Immature natural killer cell (primary cell): ENCODE measurements at places on chromosomes 7 and 10. TPM values are rescaled to one million over a fixed set of nuclear protein-coding genes. Genes with fewer than 3 reads are reported as not detected.

POT1 gene
- polyA plus RNA-seq: 19.3 TPM

DNA sequence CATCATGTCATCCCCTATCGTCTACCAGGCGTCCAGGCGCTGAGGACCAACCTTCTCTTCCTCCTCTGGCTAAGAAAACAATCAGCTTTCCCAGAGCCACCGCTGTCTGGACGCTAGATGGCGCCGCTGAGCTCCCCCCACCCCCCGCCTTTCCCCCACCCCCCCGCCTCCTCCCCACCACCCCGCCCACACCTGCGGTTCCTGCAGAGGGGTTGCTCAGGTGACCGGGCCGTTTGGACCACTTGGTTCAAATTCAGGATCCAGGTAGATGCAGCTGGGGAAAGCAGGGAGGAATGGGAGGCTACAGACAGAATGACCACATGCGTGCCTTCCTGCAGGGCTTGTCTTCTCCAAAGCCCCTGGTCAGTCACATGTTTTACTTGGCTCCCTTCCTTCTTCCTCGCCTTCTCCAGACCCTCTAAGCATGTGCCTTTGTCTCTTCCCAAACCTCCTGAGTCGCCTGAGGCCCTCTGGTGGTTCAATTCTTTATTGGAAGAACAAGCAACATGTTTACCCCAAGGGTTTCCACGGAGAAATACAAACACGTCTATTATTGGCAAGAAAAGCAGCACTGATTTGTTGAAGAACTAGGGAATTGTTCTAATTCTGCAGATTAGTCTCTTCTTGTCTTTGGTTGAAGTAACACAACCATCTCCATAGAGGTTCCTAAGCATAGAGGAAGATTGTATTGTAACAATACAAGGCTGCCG is 24.7 kb downstream of the AOC1 start:
- H3K36me3 ChIP-seq: peaks cover 6% of the 10 kb centered on the region
- peak; percentile 13 for DNase-seq
- H3K27me3 ChIP-seq: peaks cover 11% of the 10 kb centered on the region
- H3K27ac ChIP-seq: peak overlapping the region; percentile 60
- H3K4me3 ChIP-seq: no peak overlapping the region

- H3K27ac ChIP-seq: no peak overlapping the region
- H3K27me3 ChIP-seq: peaks cover 20% of the 10 kb centered on the region
- H3K4me1 ChIP-seq: no peaks in the 10 kb centered on the region
- H3K36me3 ChIP-seq: no peaks in the 10 kb centered on the region
Measured at GRCh38 chr7:45570797-45571196, 3.4 kb upstream of the ADCY1 start.

- peaks cover 3% of the 10 kb centered on the region for H3K4me1 ChIP-seq
- no peak overlapping the region for H3K4me3 ChIP-seq
- DNase-seq: peak; percentile 42
- no peaks in the 10 kb centered on the region for H3K27me3 ChIP-seq
Measured at GRCh38 chr7:98165827-98166667, 45.2 kb upstream of the BHLHA15 start.

DNA sequence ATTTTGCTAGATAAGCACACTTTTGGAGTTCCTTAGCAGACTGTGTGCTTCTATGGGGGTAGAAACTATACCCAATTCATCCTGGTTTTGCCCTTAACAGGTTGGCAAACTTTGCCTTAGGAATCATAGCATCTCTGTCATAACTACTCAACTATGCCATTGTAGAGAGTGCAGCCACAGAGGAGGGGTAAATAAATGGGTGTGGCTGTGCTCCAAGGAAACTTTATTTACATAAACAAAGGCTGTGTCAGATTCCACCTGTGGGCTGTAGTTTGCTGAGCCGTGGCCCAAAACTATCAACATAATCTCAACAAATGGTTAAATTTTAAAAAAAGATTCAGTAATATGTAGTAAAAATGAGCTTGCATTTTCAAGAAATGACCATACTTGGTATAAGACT is 51.6 kb upstream of the LAMB1 start:
- peaks cover 8% of the 10 kb centered on the region for H3K27me3 ChIP-seq
- no peaks in the 10 kb centered on the region for H3K4me1 ChIP-seq
- H3K4me3 ChIP-seq: no peak overlapping the region
- H3K36me3 ChIP-seq: no peaks in the 10 kb centered on the region
- no peak for DNase-seq

- no peak overlapping the region for H3K27ac ChIP-seq
- no peak overlapping the region for H3K4me3 ChIP-seq
- peaks cover 3% of the 10 kb centered on the region for H3K4me1 ChIP-seq
- no peaks in the 10 kb centered on the region for H3K36me3 ChIP-seq
- peak; percentile 10 for DNase-seq
Measured at GRCh38 chr7:111089822-111090426, 1.0 kb upstream of the LRRN3 start.

DNA sequence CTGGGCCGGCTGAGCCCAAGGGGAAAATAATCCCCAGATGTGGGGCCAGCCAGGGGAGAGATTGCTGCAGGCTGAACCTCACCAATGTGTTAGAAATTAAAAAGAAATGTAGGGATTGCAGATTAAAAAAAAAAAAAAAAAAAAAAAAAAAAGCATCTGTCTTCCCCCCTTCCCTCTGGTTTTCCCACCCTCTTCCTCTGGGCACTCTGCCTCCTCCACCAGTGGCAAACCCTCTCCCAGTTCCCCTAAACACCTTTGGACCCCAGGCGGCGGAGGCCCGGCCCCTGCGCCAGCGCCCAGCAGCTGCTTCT is 7.1 kb downstream of the MNX1 start:
- no peaks in the 10 kb centered on the region for H3K36me3 ChIP-seq
- H3K4me1 ChIP-seq: peaks cover 13% of the 10 kb centered on the region
- DNase-seq: no peak
- H3K27ac ChIP-seq: no peak overlapping the region
- peaks cover 6% of the 10 kb centered on the region for H3K27me3 ChIP-seq

CCDC172 gene
- not detected for polyA plus RNA-seq

DNA sequence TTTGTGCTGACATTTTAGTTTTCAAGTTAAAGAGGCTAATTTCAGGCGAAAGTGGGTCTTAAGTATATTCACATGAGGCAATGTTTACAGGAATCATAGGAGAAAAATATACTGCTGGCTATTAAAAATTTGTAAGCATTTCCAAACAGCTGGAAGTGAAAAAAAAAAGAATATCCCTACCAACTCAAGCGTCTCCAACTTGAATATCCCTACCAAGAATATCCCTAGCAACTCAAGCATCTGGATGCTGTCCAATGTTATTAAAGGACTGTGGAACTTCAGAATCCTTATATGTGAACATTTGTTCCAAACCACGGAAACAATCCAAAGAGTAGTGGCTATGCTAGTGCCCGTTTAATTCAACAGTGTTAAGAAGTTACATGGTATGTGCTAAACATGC is 1303.0 kb downstream of the GATA3 start:
- no peaks in the 10 kb centered on the region for H3K4me1 ChIP-seq
- no peak overlapping the region for H3K4me3 ChIP-seq
- H3K27me3 ChIP-seq: no peaks in the 10 kb centered on the region
- no peak for DNase-seq

- H3K36me3 ChIP-seq: no peaks in the 10 kb centered on the region
- DNase-seq: peak; percentile 81
- peaks cover 28% of the 10 kb centered on the region for H3K27me3 ChIP-seq
- H3K4me1 ChIP-seq: peaks cover 63% of the 10 kb centered on the region
Measured at GRCh38 chr10:31928549-31929260, at the start of gene ARHGAP12. Gene ARHGAP12, minus strand, starts transcription at chr10:31928831. Its CDS starts 19,976 bp downstream, at chr10:31908855.

DNA sequence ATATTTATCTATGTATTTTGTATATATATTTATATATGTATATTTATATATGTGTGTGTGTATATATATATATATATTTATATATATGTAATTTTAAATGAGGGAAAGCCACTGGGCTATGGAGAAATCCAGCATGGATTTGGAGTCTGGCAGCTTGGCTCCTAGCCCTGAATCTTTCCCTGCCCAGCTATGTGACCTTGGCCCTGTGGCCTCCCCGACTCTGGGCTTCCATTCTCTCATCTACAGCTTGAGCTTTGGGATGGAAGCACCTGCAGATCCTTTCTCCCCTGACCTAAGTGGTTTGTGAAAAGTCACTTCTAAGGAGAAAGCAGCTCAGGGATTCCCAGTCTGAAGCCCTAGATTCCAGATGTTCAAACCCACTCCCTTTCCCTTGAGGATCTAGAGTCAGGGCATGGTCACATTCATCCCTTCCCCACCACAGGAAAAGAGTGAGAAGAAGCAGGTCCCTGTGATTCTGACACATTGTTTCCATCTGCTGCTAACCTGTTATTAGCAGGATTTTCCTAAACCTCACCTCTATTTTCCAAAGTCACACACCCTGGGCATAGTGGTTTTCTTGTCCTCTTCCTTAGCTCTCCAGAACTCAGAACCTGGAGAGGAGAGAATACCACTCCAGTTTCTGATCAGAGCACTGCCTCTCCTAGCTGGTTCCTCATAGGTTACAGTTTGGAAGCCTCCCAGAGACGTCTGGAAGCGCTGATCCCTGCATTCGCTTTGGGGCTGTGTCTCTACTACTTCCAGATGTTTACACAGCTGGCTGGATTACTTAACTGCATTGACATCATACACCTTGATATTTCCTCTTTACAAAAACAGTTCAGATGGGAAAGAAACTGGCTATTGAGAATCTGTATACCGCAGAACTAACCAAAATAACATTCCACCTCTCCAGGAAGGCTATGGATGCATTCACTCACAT is 327.5 kb upstream of the ZMIZ1 start:
- DNase-seq: no peak
- H3K4me1 ChIP-seq: no peaks in the 10 kb centered on the region
- no peak overlapping the region for H3K27ac ChIP-seq

GRCh38 chr7:4241791-4242190 is 440.3 kb upstream of the FOXK1 start:
- H3K36me3 ChIP-seq: no peaks in the 10 kb centered on the region
- DNase-seq: no peak
- H3K4me1 ChIP-seq: no peaks in the 10 kb centered on the region

CFAP43 gene
- not detected for polyA plus RNA-seq

DNA sequence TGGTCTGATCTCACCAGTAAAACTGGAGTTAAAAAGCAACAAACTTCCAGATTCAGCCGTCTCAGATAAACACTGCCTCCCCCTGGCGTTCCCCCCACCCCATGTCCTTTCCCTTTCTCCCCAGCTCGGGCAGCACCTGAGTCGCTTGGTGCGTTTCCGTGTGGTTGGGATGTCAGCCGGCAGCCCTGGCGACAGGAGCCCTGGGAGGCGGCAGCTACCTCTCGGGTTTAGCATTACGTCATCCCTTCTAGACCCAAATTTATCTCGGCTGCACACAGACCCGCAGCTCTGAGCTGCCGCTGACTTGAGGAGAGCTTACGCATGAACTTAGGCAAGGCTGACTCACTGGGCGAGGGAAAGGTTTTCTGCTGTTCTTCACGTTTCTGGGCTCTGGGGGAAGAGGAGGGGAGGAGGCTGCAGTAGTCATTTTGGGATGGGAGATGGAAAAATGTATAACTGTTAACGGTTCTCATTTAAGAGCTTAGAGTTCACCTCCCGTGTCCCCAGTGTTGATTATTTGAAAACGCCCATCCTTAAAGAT is 14.4 kb downstream of the MXI1 start:
- no peak overlapping the region for H3K27ac ChIP-seq
- peaks cover 27% of the 10 kb centered on the region for H3K27me3 ChIP-seq
- H3K4me1 ChIP-seq: peaks cover 21% of the 10 kb centered on the region
- no peaks in the 10 kb centered on the region for H3K36me3 ChIP-seq
- DNase-seq: peak; percentile 50
- H3K4me3 ChIP-seq: peak overlapping the region; percentile 44

- H3K27me3 ChIP-seq: peaks cover 2% of the 10 kb centered on the region
- no peak overlapping the region for H3K4me3 ChIP-seq
- DNase-seq: no peak
- peaks cover 13% of the 10 kb centered on the region for H3K4me1 ChIP-seq
- no peak overlapping the region for H3K27ac ChIP-seq
Measured at GRCh38 chr7:129373651-129374428, 60.4 kb upstream of the STRIP2 start.

POLR3A gene
- 5.8 TPM for polyA plus RNA-seq

DNA sequence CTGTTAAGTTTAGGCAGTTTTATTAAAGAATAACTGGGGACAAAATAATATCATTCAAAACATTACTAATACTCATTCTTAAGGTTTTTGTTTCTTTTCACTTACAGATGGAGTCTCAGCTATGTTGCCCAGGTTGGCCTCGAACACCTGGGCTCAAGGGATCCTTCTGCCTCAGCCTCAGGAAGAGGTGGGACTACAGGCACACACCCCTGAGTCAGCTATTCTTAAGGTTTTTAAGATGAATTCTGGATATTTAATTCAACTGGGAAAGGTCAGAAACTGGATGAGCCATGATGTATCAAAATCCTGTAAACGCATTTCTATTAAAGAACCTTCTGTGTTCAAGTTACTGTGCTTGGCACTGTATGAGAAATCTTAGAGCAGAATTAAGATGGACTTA is 3.5 kb downstream of the OAT start:
- DNase-seq: no peak
- no peak overlapping the region for H3K4me3 ChIP-seq
- H3K27ac ChIP-seq: no peak overlapping the region
- H3K4me1 ChIP-seq: peaks cover 10% of the 10 kb centered on the region

DNA sequence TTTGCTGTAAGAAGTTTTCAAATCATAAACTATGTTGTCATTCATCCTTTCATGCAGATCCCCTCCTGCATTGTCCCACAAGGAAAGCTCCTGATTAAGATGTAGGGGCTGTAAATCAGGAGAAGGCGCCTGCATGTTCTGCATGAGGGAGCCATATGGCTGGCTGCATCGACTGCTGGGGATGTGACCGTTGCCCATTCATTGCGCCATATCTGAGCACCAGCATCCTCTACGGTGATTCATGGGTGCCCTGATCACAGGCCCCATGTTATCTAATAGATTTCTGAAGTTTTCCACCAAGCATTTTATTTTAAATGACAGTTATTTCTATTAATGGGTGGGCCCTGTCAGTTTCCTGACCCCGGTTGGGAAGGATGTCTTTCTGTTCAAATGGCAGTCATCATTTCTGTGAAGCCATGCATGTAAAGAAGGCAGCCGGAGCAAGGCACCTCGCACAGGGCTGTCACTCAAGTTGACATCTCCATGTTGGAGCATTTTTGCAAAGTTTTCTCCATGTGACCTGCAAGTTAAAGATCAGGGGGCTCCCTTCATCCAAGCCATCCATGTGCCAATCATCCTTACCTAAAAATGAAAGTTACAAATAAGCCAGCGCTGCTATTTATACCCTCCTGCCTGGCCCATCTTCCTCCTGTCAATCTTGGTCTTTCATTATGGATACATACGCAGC is 128.8 kb downstream of the TEX36 start:
- H3K27me3 ChIP-seq: peaks cover 6% of the 10 kb centered on the region
- H3K4me3 ChIP-seq: no peak overlapping the region
- no peaks in the 10 kb centered on the region for H3K36me3 ChIP-seq
- no peak for DNase-seq
- H3K4me1 ChIP-seq: peaks cover 9% of the 10 kb centered on the region

GRCh38 chr7:76403780-76404494 is 5.6 kb downstream of the SSC4D start:
- H3K4me3 ChIP-seq: no peak overlapping the region
- H3K4me1 ChIP-seq: no peaks in the 10 kb centered on the region
- DNase-seq: no peak
- no peaks in the 10 kb centered on the region for H3K36me3 ChIP-seq
- peaks cover 1% of the 10 kb centered on the region for H3K27me3 ChIP-seq

RNF148 gene
- not detected for polyA plus RNA-seq

- H3K27me3 ChIP-seq: peaks cover 4% of the 10 kb centered on the region
- no peaks in the 10 kb centered on the region for H3K36me3 ChIP-seq
- H3K4me3 ChIP-seq: no peak overlapping the region
- no peak for DNase-seq
Measured at GRCh38 chr7:113093561-113093960, 6.9 kb upstream of the GPR85 start.

GRCh38 chr7:107754642-107755041 is 10.7 kb downstream of the CBLL1 start:
- H3K4me1 ChIP-seq: peaks cover 24% of the 10 kb centered on the region
- no peak overlapping the region for H3K4me3 ChIP-seq
- no peak for DNase-seq
- H3K27me3 ChIP-seq: no peaks in the 10 kb centered on the region

TMEM270 gene
- not detected for polyA plus RNA-seq
